ENCODE measurements at places on chromosomes 11 and 22.
A peak's percentile ranks its signal among the peaks of the same experiment; 100 is the strongest.

DNA sequence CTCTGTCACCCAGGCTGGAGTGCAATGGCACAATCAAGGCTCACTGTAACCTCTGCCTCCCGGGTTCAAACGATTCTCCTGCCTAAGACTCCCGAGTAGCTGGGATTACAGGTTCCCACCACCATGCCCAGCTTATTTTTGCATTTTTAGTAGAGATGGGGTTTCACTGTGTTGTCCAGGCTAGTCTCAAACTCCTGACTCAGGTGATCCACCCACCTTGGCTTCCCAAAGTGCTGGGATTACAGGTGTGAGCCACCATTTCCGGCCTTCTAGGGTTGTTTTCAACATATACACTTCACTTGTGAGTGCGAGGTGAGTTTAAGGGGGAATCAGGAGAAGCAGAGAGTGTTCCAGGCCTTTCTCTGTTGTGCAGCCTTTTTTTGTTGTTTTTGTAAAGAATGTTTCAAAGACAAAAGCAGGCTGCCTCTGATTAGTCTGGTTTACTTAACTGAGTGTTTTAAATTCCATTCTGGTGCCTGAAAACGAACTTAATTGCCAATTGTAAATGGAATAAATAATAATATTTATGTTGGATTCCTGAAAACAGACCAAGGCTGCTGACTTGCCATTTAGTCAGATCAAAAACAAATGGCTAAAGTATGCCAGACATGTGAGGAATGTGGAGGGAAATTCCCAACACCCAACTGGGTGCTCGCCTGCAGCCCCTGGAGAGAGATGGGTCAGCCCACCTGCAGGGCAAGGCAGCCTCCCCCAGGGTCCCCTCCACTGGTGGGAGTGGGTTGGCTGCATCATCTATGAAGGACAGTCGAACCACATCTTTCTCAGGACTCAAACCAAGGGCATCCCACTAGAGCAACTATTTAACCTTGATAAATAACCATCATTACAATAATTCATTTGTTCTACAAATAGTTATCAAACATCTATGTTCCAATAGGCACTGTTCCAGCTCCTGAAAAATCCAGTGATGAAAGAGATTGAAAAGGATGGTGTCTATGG, 4.6 kb upstream of the RANGAP1 start:
- peak; percentile 70 for DNase-seq

- peak; percentile 95 for DNase-seq
Observed at GRCh38 chr11:34426766-34427185, 12.0 kb upstream of the CAT start.

DNA sequence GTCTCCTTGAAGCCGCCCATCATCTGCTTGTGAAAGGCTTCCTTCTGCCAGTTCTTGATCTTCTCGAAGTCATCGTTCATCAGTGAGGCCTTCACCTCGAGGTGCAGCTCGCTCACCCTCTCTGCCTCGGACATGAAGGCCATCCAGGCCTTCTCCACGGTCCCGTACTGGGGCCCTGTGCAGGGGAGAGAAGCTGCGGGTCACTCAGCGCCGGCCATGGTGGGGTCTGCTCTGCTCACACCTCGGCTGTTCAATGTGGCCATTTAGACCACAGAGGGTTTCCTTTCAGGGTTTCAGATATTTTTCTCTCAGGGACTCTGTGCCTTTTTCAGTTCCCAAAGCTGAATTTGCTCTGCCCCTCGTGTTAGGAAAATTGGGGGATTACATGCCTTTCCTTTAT, 33.9 kb upstream of the ARFGAP3 start:
- DNase-seq, result no peak

DNA sequence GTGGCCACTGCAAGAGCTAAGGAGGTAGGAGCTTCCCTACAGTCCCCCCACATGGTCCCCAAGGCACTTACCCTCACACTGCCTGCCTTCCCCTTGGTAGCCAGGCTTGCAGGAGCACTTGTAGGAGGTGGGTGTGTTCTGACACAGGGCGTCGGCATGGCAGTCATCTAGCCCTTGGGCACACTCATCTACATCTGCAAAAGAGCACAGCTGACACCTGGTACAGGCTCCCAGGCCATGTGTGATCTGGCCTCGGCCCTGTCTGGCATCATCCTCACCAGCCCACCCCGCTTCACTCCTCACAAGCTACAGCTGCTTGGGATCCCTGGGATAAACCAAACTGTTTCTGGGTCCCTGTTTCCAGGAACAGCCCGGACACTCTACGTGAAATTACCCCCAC, 1.8 kb downstream of the SCUBE2 start:
- no peak for DNase-seq

DNA sequence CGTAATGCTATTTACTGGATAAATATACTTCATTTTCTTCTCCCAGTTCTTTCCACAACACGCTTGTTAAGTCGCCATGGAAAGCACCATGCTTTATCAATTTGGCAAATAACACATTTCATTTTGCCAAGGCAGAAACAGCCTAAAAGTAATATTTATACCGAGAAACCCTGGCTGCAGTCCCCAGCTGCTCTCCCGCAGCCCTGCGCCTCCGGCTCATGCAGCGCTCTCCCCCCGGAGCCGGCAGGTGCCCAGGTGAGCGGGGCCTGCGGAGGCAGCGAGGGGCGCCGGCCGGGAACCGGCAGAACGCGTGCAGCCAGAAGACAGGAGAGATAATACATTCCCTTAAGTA, 681 bp upstream of the ARHGEF12 start:
- no peak for DNase-seq

DNA sequence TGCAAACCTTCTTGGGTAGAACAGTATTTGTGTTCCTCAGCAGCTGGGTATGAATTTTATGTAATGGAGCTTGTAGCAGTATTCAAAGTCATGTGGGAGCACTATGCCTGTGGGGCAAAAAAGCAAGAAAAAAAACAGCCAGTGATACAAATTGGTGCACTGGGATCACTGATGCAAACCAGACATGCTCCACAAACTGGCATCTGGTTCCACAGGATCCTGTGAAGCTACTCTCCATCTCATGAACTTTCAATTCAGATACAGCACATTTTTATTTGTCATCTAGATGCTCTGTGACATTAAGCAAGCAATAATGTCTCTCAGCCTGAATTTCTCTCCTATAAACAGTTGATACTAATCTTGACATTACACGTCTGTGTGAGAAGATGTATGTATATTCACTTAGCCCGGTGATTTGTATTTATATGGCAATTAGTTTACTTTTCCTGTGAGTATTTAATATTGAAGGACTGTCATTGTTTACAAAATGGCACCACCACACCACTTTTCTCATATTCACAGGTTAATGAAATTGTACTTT, 208.5 kb upstream of the GRIA4 start:
- DNase-seq, result no peak

- no peak for DNase-seq
Observed at GRCh38 chr11:346529-346928, 22.8 kb upstream of the B4GALNT4 start.

- DNase-seq, result no peak
Observed at GRCh38 chr22:44287741-44288140, 25.0 kb downstream of the SHISAL1 start.

DNA sequence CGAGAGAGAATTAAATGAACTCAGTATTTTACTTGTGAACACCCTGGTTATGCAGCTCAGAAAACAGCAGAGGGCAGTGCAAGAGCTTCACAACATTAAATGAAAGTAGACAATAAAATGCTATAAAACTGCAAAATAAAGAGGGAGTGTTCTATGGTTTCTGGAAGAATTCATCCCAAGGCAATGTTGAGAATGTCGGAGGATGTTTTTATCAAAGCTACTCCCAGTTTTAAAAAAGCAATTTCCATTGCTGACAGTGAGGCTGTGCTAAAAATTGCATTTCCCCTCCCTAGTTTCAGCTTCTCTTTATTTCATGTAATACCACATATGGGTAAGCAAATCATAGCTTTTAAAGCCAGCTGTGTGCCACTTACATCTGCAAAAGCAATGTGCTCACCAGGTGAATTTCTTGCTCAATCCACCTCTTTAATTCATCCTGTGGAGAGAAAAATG, 296.8 kb downstream of the RAB38 start:
- DNase-seq, result peak; percentile 19

- no peak for DNase-seq
Observed at GRCh38 chr11:74683279-74683871, 47.9 kb downstream of the CHRDL2 start.

GRCh38 chr11:104666624-104667023, 231.6 kb downstream of the CASP12 start:
- no peak for DNase-seq

DNA sequence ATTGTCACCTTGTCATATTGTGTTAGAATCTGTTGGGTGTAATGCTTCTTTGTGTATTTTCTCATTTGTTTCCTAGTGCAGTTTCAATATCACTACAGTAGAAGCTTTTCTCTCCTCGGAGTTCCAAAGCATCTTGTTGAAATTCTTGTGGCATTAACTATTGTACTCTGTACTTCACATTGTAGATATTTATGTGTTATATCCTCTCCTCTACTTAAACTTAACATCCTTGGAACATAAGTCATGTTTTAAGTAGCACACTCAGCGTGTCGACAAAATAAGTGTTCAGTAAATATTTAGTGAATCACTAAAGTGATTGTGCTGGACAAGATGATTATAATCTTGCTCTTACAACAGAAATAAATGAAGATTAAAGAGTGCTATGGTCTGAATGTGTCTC, 201.7 kb downstream of the ARHGAP42 start:
- no peak for DNase-seq

DNA sequence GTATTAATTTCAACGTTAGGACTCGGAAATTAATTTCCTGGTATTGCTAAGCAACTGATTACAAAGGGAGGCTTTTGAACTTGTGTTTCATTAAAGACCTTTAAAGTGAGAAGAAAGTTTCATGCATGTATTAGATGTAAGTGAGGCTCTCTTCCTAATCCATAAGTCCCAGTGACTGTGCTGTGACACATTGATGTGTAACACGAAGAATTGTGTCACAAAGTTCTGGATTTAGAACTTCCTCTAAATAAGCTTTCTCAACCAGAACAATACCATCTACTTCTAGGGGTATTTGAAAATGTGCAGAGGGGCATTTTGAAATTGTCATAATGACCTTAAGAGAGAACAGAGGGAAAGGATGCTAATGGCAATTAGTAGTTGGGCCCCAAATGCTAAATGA, 14.4 kb downstream of the DCUN1D5 start:
- no peak for DNase-seq

DNA sequence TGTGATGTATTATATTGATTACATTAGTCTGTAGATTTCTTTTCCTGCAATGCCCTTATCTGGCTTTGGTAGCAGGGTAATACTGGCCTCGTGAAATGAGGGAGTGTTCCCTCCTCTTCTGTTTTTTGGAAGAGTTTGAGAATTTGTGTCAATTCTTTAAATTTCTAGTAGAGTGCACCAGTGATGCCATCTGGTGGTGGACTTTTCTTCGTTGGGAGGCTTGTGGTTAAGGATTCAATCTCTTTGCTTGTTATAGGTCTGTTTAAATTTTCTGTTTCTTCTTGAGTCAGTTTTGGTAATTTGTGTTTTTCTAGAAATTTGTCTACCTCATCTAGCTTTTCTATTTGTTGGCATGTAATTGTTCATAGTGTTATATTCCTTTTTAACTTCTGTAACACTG, 18.9 kb downstream of the SHANK3 start:
- no peak for DNase-seq

DNA sequence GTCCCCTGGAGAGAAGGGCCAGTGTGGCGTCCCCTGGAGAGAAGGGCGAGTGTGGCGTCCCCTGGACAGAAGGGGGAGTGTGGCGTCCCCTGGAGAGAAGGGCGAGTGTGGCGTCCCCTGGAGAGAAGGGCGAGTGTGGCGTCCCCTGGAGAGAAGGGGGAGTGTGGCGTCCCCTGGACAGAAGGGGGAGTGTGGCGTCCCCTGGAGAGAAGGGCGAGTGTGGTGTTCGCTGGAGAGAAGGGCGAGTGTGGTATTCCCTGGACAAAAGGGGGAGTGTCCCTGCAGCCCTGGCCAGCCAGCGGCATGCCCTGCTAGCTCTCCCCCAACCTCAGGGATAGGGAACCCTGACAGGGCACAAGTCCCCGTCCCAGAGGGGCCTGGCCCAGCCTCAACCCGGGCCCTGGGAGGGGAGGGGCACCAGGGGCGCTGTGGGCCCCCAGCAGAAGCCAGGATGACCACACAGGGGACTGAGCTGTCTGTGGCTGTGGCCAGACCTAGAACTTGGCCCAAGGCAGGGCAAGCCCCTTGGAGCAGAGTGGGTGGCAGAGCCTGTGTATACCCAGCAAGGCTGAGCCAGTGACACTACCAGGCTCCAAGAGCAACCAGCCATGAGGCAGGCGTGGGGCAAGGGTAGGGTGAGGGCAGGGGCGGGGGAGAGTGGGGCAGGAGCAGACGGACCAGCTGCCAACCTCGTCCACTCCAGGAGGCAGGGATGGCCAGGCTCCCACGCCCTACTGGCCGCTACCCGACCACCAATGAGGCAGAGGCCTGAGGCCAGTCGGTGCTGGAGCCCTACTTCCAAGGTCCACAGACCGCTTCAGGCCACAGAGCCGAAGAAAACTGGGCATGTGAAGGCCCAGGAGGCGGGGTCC, 4.2 kb downstream of the HRAS start:
- no peak for DNase-seq
